Smooth muscle cell of the brain vasculature (primary cell): ENCODE measurements at places on chromosomes 5 and 9.

DNA sequence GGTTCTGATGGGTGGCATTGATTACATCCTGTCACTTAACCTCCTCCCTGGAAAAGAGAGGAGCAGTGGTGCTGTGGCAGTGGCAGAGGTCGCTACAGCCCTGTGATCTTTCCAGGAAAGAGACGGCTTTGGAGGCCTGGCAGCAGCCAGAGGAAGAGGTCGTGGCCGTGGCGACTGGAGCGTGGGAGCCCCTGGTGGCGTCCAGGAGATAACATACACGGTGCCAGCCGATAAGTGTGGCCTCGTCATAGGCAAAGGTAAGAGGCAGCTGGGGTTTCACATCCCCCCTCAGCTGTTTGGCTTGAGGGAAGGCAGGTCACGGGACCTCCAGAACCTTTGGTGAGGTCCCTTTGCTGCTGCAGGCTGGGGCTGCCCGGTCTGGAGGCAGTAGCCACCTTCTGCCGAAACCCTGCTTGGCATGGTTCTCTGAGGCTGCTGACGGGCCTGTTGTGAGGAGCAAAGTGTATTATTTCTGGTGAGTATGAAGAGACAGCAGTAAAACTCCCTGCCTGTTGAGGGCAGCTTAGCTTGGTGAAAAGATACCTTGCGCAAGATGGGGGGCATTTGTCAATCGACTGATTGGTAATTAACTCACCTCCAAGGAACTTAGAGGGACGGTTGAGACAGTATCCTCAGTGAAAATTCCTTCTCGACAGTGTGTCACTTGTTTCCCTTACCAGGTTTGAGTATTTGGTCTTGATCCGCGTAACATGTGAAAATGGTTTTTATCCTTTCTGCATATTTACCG lies 38.0 kb upstream of the PRDM12 start:
- DNase-seq = no peak

- peak; percentile 68 for DNase-seq
Measured at GRCh38 chr9:134366223-134367031, 40.2 kb downstream of the RXRA start.

DNA sequence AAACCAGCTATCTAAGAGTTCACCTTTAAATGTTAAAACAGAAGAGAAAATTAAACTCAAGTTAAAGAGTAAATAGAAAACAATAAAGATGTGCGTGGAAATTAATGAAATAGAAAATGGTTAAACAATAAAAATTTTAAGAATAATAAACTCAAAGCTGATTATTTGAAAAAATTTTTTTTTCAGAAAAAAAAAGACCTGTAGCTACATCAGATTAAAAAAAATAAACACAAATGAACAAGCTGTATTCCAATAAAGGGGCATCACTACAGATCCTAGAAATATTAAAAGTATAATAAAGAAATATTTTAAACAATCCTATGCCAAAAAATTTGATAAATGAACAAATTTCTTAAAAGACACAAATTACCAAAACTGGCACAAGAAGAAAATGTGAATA lies 64.1 kb downstream of the DRD1 start:
- DNase-seq = no peak

DNA sequence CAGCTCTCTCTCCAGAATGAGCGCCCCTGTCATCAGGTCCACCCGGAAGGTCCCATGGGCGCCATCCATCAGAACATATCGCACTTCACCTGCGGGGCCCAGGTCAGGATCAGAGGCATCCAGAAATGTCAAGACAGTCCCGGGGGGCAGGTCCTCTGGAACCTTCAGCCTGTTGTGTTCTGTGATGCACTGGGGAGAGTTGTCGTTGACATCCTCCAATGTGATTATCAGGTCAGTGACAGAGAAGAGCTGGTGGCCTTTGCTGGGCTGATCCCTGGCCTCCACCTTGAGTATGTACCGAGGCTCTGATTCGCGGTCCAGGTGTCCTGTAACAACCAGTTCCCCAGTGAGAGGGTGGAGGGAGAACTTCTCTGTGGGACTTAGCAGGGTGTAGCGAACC lies 25.2 kb downstream of the FAT2 start:
- DNase-seq = no peak

DNA sequence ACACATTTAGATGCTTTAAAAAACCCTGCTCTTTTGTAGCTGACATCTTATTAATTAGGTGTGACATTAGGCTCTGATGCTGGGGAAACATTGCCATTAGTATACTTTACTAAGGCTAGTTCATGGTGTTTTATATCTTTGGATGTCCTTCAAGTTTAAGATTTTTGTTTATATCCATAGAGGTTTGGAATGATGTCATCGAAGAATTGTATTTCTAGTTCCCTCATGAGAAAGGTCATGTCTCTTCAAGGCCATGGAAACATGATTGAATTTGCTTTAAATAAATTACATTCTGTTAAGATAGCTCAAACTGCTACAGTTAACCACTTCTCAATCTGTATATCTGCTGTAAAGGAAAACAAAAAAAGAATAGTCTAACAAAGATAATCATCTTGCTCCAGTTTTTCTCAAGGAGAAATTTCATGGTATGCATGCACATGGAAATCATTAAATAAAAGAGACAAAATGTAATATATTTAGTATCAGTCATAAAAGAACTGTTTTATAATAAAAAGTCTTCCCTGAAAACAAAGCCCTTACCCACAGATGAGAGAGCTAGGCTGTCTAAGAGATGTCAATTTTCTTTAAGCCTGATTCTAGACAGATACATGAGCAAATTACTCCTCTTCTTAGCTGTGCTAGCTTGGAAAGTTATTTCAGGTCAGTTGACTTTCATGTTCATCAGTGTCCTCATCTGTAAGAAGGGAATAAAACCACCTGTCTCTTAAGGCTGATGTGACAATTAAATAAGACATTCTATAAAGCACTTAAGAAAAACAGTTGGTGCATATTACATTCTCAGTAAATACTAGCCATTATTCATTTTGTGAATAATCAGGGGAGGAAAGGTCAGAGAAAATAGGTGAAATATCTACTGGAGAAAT lies 25.0 kb upstream of the STARD4 start:
- no peak for DNase-seq

- peak; percentile 41 for DNase-seq
Measured at GRCh38 chr5:100505984-100506670, 29.0 kb upstream of the FAM174A start.

GRCh38 chr9:4862506-4863250 lies 69.9 kb downstream of the RCL1 start:
- no peak for DNase-seq

DNA sequence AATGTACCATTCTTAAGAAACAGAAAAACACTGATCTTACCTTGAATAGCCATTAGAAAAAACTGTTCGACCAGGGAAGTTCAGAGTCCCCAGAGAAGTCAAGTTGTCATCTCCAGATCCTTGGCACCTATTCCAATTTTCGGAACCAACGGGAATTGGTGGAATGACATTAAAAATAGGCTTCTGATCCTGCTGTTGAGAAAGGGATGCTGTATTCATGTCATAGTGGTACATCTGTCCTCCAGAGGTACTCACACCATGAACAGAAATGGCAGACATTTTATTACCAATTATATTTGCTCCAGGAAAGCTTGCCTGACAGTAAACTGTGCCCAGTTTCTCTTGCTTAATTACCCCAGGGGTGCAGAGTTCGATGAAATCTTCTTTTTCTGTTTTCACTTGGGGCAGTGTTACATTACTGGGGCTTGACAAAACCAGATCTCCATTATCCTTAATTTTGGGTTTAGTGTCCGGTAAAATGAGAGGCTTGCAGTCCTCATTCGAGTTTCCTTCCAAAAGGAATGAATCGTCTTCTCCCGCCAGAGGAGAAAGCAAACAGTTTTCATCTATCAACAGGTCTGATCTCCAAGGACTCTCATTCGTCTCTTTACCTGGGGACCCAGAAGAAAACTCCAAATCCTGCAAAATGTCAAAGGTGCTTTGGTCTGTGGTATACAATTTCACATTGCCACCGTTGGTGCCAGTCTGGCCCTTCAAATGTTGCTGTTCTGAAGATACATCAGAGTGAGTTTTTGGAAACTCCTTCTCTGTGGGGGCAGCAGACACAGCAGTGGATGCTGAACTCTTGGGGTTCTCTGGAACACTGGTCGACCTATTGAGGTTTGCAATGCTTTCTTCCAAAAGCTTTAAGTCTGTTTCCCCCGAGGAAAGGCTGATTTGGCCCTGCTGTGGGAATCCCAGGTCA lies 3.6 kb downstream of the NR3C1 start:
- DNase-seq = no peak

GRCh38 chr9:27204578-27204977 lies 92.4 kb downstream of the EQTN start:
- no peak for DNase-seq
